Ureter (tissue), 1 donor: ENCODE measurements at places on chromosomes 1 and 21.

GRCh38 chr1:43843684-43844083 is 89.9 kb upstream of the ARTN start:
- DNase-seq, result no peak

- no peak for DNase-seq
Observed at GRCh38 chr21:16079830-16080229, 350.0 kb downstream of the USP25 start.

GRCh38 chr1:61119085-61119484 is 36.7 kb downstream of the NFIA start:
- DNase-seq, result no peak

- DNase-seq, result no peak
Observed at GRCh38 chr1:64223329-64224151, 20.1 kb downstream of the UBE2U start.

- DNase-seq, result no peak
Observed at GRCh38 chr1:177181280-177181630, 10.5 kb downstream of the BRINP2 start.

DNA sequence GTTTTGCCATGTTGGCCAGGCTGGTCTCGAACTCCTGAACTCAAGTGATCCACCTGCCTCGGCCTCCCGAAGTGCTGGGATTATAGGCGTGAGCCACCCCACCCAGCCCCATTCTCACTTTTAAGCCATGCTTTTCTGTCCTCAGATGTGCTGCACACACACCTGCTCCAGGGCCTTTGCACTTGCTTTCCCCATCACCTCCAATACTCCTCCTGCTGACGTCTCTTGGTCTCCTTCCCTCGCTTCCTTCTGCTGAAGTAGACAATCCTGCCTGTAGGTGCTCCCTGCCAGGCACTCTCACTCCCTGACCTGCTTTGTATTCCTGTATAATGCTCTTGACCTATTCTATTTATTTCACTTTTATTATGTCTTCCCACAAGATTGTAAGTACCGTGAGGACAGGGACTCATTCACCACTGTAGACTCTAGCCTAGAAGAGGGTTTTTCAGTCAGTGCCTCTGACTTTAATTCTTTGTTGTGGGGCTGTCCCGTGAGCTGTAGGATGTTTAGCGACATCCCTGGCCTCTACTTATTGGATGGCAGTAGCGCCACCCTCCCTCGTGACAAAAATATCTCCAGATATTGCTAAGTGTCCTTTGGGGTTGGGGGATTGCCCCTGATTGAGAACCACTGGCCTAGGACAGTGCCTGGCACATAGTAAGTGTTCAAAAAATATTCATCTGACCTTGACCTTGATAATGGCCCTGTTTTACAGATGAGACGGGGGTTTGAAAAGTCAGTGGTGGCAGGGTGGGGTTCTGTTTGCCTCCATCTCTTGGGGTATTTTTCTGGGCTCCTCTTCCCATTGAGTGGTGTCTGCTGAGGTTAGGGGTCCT is 4.6 kb downstream of the TNFRSF1B start:
- DNase-seq, result no peak
